NCI-H1694 (cell line): ENCODE measurements at places on chromosomes 12 and 14.

GRCh38 chr14:68482772-68483395, 310.0 kb downstream of the ZFP36L1 start:
- DNase-seq: no peak

DNA sequence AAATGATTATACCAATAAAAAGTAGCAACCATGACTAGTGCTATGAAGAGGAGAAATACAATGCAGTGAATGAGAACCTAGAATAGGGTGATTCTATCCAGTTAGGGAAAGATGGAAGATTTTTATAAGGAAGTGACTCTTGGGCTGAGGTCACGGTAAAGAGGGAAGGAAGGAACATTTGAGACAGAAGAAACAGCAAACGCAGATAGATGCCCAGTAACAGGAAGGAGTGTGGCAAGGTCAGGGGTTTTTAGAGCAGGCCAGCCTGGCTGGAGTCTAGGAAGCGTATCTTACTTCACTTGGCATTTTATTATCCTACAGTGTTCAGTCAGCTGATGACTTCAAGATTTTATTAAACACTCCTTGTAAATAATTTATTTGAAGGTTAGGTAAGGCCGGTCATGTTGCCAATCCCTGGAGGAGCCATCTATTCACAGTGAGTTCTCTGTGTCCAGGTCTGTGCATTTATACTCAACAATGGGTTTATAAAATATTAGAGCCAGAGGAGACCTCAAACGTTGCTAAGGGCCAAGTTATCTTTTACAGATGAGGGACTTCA, 170.6 kb downstream of the PRKCH start:
- no peak for DNase-seq

GRCh38 chr12:127170226-127171180, 1096.5 kb upstream of the TMEM132C start:
- DNase-seq: no peak

DNA sequence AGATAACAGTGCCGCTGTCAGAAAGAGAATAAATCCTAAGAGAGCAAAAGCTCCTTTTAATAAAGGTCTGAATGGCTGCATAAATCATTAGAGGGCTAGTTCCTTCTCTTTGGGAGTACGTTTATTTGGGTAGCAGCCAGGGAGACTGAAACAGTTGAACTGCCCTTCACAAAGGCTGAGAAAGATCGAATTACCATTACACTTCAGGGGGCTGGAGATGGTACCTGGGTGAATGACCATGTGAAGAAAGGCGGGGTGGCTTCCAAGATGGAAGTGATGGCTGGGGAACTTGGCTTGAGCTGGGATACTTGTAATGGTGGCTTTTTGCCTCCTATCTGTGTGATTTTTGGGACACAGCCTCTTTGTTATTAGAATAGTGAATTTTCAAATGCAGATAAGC, 1.7 kb upstream of the FGD4 start:
- no peak for DNase-seq

- no peak for DNase-seq
Observed at GRCh38 chr14:58746261-58746660, 108.5 kb downstream of the DACT1 start.

- DNase-seq: no peak
Observed at GRCh38 chr14:104886690-104887622, 21.9 kb downstream of the CEP170B start.

- DNase-seq: no peak
Observed at GRCh38 chr12:126663304-126664094, 1598.3 kb downstream of the AACS start.
